ENCODE measurements at places on chromosomes 7 and 10.

DNA sequence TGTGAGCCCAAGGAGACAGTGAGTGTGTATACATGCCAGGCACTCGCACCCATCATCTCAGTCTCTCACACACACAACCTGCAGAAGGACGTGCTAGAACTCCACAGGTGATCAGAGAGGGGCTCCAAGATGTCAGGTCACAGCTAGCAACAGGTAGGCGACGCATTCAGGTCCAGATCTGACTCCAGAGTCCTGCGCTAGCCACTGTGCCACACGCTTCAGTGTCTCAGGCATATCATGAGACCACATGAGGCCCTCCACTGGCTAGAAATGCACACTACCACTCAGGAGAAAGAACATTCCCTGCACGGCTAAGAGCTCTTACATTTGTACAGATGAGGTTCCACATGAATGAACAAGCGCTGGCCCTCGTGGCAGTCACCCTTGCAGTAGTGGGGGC lies 11.5 kb downstream of the AKR1B1 start:
- no peak for DNase-seq

DNA sequence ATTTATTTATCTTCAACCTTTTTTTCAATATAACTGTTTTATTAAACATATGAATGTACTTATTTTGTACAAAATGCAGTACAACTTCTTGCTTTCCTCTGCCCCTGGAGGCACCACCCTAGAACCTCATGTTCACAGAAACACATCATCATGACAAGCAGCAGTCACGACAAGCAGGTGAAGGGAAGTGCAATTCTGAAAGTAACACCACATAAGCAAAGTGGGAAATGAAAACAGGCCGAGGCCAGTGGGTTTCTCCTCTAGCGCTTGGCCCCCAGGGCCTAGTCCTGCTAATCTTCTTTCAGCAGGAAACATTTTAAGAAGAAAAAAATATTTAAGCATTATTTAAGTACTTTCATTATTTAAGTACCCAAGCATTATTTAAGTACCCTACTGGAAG lies 598.1 kb downstream of the SH2D4B start:
- DNase-seq, result no peak

DNA sequence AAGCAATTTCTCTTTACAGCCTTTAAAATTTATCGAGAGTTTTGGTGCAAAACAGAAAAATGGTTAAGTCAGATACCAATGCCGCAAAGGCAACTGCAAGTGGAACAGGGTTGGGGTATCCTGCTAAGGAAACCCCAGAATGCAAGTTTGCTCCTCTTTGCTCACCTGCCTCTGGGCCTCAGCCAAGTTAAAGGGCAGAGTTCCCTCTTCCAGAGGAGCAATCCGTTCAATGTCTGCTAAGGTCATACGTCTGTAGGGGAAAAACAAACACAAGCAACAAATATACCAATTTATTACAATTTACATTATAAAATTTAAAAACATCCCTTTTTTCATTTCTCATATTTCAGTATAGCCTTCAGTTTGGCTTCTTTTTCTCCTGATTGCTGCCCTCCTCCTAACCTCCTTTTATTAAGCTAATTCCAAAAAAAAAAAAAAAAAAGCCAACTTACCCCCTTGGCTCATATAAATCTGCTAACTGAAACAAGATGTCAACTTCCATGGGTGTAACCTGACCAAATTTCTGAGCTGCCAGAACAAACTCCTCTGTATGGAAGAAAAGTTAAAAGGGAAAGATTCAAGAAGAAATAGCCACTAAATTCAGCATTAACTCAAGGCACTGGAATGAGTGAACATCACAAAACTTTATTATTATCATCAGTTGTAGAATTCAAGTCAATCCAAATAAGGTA lies 132.6 kb downstream of the SLC25A13 start:
- DNase-seq, result no peak

GRCh38 chr10:78780551-78780961 lies 288.2 kb upstream of the ZMIZ1 start:
- no peak for DNase-seq

DNA sequence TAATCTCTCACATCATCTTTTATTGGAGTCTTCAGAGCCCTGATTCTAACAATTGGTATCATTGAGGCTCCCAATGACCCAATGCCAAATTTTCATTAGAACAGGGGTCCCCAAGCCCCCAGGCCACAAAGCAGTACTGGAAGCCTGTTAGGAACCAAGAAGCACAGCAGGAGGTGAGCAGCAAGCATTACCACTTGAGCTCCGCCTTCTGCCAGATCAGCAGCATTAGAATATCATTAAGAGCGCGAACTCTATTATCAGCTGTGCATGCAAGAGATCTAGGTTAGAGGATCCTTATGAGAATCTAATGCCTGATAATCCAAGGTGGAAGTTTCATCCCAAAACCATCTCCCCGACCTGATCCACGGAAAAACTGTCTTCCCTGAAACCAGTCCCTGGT lies 23.1 kb downstream of the KIF5B start:
- DNase-seq, result no peak

DNA sequence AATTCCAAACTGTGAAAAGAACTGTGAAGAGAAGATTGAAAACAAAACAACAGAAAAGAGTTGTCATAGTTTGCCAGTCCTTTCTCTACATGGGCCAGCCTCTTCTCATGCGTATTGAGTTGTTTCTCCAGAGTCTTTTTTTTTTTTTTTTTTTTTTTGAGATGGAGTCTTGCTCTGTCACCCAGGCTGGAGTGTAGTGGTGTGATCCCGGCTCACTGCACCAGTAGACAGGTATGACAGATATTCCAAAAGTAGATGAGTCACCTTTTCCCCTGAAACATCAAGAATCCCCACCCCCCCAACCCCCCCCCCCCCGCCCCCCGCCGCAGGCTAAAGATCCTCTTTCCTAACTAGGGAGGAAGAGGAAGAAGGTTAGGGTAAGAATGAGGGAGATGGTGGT lies 15.6 kb upstream of the KMT2C start:
- DNase-seq, result no peak

DNA sequence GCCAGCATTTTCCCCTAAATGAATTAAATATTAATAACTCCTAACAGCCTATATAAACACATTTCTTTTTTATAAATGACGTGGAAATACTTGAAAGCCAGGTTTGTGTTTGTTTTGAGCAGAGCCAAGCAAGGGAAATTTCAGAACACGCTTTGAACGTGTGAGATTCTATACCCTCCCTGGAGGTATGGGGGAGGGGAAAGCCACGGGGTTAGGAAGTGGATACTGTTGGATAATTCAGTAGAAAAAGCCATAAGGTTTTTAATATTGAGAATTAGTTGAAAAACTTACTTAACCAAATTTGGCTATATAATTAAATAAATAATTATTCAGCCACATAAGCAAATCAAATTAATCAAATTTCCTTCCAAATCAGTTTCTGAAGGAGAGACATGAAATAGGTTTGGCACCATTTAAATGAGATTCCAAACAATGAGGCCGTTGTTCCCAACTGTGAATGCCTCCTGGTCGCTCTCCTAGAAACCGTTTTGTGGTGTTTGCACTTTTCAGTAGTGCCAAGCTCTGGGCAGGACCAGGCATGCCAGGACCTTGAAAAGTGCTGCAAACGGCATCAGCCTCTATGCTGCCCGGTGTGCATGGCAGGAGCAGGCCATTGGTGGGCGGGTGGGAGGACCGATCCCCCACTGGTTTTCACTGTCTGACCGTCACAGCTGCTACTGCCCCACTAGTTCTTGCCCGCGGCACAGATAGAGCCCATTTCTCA lies 88.1 kb downstream of the SEPTIN14 start:
- no peak for DNase-seq

DNA sequence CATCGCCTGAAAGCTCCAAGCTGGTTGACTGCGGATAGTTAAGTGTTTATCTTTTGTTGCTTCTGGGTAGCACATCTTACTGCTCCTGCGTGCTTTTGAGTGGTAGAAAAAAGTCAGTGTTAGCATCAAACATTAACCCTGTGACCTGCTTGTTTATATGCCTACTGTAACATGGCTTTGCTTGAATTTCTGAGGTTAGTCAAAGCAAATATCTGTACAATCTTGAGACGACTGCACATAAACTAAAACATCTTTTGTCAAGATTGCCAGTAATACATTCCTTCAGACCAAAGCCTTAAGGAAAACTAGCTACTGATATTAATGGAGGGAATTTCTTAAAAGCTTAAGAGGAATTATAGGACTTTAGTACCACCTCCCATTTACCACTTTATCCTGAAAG lies 163.7 kb downstream of the BAMBI start:
- no peak for DNase-seq

DNA sequence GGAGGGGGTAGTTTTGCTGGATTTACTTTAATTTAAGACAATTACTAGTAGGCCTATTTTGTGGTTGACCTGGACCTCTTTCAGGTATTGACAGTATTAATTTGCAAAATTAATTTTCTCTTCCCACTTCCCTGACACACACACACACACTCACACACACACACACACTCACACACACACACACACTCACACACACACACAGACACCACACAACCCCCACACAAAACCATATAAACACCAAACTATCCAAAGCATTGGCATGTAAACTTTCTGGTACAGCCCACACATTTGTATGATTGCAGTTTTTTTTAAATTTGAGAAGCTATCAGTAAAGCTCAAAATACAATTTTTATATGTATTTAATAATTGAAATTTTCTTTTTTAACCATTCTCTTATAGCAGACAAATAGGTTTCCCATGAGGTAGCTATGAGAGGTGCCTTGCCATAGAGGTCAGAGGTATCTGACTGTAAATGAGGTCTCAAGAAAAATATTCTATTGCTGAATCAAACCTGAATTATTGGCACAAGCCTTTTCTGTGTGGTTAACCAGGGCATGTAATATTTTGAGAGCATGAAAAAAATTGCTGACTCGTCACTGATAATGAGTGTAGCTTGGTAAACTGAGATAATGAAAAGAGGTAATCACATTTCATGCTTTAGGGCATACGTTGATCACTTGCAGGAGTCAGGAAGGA lies 306.5 kb downstream of the GATA3 start:
- DNase-seq, result no peak
